Left lobe of liver (tissue), 2 donors: ENCODE measurements at places on chromosomes 6 and 20. TPM values are rescaled to one million over a fixed set of nuclear protein-coding genes. Genes with fewer than 3 reads are reported as not detected.

DNA sequence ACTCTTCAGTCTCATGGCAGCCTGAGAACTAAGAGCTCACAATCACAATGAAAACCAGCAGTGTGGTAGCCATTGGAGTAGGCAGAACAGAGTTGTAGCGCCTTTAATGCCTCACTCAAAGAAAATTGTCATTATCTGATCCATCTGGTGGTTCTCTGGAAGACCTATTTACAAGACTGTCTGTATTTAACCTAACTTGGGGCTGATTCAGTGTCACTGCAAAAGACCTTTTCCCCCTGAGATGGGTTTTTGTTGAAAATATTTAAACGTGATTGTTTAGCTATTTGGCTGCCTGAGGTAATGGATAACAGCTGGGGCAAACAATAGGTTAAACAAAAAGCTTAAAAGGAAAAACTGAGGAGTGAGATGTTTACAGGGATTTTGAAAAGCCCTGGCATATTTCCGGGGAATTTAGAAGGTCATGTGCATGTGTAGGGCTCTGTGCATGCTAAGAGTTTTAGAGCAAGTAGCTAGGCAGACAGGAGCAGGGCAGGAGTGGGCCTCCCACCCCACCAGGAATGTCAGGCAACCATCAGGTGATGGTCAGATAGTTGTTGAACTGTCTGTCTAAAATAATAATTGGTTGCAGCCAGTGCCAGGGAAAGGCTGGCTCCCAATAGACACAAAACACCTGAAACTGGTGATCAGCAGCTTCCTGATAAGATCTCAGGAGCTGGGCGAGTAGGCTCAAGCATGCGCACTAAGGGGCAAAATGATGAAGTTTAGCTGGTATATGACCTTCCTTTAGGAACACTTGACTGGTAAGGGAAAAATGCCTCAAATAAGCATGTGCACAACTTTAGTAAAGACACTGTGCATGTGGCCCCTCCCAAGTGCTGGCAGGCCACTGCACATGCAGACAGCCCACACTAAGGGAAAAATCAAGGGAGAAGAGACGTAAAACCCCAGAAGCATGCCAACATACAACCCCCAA lies 70.8 kb upstream of the AKIRIN2 start:
- DNase-seq, result no peak

- DNase-seq, result no peak
Observed at GRCh38 chr6:119112812-119113530, 34.5 kb upstream of the FAM184A start.

Gene ZBTB9
- total RNA-seq, result 2.9 TPM

Gene SAPCD1
- total RNA-seq, result 0.73 TPM

GRCh38 chr6:69026715-69027114 lies 391.6 kb downstream of the ADGRB3 start:
- no peak for DNase-seq

Gene PDE10A
- total RNA-seq, result 0.45 TPM

GRCh38 chr6:148388521-148388920 lies 45.9 kb downstream of the SASH1 start:
- DNase-seq, result peak; percentile 27

GRCh38 chr20:4073852-4074741 lies 58.7 kb upstream of the RNF24 start:
- peak; percentile 36 for DNase-seq

Gene BMP2
- total RNA-seq, result 2.1 TPM

Gene SLC17A1
- total RNA-seq, result 8.7 TPM

GRCh38 chr20:52172392-52173047 lies 19.1 kb downstream of the ZFP64 start:
- no peak for DNase-seq

DNA sequence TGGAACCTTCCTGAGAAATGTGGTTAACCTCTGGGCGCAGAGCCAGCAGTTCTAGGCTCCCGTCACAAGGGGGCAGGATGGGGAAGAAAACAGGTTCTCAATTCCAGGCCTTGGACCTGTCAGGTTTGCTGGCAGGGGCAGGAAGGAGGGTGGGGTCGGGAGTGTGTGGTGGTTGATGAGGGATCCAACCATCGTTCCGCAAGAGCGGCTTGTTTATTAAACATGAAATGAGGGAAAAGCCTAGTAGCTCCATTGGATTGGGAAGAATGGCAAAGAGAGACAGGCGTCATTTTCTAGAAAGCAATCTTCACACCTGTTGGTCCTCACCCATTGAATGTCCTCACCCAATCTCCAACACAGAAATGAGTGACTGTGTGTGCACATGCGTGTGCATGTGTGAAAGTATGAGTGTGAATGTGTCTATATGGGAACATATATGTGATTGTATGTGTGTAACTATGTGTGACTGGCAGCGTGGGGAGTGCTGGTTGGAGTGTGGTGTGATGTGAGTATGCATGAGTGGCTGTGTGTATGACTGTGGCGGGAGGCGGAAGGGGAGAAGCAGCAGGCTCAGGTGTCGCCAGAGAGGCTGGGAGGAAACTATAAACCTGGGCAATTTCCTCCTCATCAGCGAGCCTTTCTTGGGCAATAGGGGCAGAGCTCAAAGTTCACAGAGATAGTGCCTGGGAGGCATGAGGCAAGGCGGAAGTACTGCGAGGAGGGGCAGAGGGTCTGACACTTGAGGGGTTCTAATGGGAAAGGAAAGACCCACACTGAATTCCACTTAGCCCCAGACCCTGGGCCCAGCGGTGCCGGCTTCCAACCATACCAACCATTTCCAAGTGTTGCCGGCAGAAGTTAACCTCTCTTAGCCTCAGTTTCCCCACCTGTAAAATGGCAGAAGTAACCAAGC lies 29.6 kb downstream of the SRSF3 start:
- DNase-seq, result peak; percentile 90

- no peak for DNase-seq
Observed at GRCh38 chr6:43703512-43704429, 16.2 kb upstream of the MRPS18A start.

Gene ANKRD6
- total RNA-seq, result 7.1 TPM

Gene JAG1
- 4.3 TPM for total RNA-seq

Gene PIGT
- 36.0 TPM for total RNA-seq

Gene MAD2L1BP
- 9.8 TPM for total RNA-seq

GRCh38 chr20:40442181-40442963 lies 246.7 kb downstream of the MAFB start:
- no peak for DNase-seq

DNA sequence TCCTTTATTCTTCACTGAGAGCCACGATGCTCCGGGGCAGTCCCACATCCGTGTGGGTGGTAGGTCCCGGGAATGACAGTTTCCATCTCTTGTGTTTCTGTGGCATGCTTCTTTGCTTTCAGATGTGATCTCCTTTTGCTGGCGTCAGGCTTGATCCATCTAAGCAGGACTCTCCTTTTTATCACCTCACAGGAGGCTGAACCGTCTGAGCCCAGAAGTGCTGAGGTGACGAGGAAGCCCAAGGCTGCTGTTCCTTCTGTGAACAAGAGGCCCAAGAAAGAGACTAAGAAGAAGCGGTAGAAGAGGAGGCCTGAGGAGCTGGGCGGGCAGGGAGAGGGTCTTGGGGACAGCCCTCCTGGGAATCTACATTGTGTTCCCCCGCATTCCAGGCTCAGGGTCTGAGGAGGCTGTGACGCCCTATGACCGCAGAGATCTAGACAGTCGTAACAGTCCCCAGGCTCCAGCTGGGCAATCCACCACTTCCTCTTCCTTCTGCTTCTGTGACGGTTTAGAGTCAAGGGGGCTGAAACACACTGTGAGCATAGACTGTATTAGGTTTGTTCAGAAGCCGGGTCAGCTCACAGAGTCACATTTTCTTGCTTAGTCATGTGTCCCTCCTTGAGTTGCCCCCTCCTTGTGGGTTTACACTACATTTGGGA lies 26.8 kb downstream of the MANBAL start:
- no peak for DNase-seq
